SIG-M5 (cell line): ENCODE measurements at places on chromosomes 1 and 21.

GRCh38 chr21:44931501-44932407, 8.1 kb upstream of the SLX9 start:
- DNase-seq: no peak

DNA sequence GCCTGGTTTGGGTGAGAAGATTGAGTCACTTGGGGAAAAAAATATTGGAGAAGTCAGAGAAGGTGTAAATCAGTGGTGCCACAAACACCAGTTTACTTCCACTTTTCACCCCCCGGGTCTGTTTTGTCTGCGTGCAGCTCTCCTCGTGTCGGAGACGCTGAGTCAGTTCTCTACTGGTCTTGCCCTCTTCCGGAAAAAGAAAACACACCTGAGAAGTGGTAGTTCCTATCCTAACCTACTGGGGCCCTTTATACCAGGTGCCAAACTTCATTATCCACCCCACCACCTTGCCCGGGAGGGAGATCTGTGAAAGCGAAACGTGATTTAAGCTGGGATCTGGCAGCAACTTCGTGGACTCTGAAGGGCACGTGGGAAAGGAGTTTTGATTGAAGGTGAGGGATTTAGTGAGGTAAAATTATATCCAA, 855 bp upstream of the IVNS1ABP start:
- no peak for DNase-seq

DNA sequence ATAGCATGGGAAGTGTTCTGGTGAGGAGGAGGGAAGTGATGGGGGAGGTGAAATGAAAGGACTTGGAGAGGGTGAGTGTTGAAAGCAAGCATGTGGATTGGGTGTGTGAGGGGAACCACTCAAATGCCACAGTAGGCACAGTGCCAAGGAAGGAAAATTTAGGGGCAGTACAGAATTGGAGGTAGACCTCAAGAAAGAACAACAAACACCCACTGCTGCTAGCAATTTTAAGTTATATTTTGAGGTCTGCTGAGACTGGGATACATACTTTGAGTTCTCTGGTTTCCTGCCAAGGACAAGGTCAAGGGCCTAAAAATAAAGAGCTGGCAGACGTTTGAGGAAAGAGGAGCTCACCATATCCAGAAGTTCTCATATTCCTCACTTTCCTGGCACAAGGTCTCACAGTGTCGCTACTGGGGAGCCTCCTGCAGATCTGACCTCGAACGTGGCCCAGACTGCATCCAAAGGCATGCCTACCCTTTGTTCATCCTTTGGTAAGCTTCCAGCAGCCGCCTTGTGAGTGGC, 104.0 kb downstream of the BRINP2 start:
- no peak for DNase-seq

DNA sequence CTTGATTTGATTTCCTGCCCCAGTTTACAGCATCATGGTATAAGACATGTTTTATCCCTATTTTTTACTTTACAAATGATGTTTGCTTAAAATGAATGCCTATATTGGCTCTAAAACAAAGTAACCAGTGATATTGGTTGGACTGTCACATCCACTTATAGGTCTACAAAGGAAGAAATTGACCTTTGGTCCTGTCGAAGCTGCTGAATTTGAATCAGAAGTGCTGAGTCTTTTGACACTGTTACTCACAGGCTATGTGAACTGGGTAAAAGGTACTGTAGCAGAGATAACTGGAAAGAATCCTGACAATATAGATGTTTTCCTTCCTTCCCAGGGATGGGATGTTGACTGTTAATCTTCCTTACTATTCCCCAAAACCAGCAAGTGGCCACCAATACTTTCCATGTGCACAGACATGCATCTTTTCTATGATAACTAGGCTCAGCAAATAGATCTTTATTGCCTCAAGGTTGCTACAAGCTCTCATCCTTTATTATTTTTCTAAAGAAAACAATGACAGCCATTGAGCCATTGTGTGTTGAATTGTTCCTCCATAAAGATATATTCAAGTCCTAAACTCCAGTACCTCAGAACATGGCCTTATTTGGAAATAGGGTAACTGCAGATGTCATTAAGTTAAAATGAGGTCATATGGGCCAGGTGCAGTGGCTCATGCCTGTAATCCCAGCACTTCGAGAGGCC, 175.9 kb upstream of the NR5A2 start:
- no peak for DNase-seq

DNA sequence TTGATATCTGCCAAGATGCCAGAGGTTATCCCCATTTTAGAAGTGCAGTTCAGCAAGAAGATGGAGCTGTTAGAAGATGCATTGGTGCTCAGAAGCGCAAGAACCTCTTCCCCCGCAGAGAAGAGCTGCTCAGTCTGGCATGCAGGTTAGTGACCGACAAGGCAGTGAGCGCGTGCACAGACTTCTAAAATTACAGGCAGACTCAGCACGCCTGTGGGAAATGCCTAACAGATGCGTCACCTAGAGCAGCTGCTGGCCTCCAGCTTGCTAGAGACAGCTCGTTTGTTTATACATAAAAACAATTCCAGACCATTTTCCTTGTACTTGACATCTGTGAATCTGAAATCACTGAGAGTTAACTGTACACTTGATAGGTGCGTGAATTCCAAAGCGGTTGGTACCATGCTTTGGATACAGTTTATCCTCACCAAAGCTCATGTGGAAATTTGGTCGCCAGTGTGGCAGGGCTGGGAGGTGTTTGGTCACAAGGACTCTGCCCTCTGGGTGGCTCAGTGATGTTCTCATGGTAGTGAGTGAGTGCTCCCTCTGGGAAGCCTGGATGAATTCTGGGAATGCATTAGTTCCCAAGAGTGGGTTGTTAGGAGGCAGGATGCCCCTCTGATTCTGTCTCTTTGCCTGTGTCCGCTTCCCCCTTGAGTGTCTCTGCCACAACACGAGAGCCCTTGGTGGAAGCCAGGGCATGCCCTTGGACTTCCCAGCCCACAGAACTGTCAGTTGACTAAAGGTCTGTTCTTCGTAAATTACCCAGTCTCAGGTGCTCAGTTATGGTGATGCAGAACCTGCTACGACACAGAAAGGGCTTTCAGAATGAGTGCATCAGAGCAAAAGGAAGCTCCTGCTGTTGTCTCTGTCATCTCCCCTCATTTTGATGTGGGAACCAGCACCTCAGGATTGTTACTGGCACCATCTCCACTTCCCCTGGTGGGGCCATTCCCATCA, 24.4 kb downstream of the SNAP47 start:
- no peak for DNase-seq

- DNase-seq: no peak
Observed at GRCh38 chr21:33441489-33442477, 38.0 kb downstream of the TMEM50B start.

DNA sequence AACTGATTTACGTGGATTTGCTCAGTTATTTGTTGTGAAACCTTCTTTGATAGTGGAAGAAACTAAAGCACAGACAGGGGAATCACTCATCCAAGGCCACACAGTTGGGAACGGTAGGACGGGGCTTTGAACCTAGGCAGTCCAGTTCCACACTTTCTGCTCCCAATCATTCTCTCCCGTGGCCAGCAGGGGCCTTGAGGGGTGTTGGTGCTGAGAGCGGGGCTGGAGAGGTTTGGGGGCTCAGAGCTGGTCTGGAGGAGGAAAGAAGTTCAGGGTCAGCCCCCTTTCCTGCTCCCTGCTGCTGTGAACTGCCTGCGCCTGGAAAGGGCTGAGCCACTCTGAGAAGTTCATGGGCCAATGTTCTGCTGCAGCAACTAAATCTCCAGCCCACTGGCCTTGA, 31.4 kb upstream of the ACTL8 start:
- DNase-seq: no peak

DNA sequence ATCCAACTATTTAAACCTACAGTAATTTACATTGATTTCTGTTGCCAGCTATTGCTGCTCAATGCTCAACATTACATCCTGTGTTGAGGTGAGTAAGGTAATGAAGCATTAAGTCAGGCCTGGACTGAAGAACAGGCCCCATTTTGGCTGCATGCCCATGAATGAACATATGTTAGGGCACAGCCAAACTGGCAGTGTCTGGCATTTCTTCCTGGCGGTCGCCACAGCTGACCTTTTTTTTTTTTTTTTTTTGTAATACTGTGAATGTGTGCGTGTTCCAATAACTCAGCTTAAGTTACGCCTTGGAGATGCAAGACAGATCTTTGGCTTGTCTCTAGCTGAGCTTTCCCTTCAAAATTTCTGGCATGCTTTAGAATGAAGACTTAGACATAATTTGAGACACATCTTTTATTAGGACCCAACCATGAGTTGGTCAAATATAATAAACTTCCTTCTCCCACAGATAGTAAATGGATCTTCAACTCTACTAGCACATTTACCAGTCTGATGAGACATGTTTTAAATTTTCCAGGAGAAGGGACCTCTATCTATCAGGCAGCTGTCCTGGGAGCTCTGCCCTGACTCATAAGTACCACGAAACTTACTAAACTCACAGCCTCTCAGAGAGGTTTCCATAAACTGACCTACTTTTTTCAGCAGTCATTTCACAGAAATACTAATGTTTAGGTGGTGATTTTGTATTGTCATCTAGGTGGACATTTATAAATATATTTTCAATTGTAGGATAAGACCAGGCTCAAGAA, 341.1 kb upstream of the RUNX1 start:
- no peak for DNase-seq

- DNase-seq: no peak
Observed at GRCh38 chr1:39508857-39509305, 17.4 kb downstream of the BMP8A start.

GRCh38 chr1:45001011-45001481, 10.1 kb downstream of the HECTD3 start:
- no peak for DNase-seq

DNA sequence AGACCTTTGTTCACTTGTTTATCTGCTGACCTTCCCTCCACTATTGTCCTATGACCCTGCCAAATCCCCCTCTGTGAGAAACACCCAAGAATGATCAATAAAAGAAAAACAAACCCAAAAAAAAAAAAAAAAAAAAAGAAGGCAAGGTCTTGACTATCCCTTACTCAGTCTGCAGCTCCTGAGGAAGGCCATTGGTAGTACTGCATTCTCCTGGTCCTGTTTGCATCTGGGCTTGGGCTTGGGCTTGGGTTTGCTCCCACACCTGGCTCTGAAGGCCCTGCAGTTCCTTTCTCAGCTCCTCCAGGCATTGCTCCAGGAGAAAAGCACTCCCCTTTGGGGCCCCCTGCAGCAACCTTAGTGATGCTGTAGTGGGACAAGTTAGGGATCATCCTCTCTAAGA, 1.6 kb downstream of the CCDC163 start:
- no peak for DNase-seq

- no peak for DNase-seq
Observed at GRCh38 chr21:45994086-45994661, 12.6 kb downstream of the COL6A1 start.

DNA sequence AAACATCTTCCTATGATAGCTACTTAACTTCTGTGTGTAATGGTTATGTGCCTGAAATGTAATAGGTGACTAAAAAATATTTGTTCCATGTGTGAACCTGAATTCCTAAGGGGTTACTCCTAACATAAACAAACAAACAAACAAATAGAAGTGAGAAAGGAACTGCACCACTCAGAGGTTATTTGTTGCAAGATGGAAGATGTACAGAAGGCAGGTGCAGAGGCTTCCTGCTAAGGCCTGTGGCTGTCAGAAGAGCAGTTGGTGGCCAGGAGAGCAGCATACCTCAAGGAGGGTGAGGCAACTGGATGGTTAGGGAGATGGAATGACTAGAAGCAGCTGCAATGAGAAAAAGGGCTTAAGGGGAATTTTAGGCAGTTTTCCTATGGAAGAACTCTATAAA, 940.6 kb downstream of the TTLL7 start:
- DNase-seq: no peak

DNA sequence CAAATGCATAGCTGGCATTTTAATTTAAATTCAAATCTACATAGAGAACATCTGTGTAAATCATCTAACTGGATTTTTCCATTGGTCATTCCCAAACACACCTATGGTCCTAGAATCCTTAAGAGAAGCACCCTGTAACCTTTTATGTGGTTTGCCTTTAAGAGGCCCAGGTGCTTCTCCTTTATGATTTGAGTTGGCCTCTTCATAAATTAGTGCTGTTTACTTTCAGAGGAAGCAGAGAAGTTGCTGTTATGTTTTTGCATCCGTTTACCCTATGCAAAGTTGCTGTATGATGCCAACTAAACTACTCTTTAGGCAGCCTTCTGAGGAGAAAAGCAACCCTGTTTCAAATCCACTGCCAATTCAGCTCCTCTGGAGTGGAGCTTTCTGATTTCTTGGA, 193.8 kb downstream of the HS2ST1 start:
- no peak for DNase-seq

DNA sequence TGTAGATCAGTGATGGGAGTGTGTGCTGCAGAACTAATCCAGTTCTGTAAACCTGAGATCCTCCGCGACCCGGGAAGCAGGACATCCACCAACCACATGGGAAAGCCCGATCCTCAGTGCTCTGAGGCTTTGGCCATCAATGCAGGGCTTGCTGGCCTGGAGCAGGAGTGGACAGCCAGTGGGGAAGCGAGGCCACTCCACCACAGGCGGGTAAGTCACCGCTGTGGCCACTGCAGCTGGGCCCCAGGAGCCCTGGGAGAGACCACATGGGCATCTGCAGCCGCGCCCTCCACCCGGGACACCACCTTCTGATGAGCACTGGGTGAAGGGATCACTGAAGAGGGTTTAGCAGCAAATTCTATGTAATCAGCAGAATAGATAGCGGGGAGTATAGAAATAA, 811 bp downstream of the KRTAP12-1 start:
- no peak for DNase-seq

DNA sequence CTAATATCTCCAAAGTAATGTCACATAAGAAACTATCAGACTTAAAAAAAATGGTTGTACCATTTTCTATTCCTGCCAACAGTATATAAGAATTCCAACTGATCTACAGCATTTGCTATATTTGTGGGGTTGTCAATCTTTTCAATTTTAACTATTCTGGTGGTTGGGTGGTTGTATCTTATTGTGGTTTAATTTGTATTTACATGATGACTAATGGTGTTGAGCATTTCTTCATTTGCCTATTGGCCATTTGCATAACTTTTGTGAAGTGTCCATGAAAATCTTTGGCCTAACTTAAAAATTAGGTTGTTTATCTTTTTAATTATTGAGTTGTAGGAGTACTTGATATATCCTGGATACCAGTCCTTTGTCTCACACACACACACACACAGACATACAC, 26.2 kb upstream of the LRP8 start:
- DNase-seq: no peak

DNA sequence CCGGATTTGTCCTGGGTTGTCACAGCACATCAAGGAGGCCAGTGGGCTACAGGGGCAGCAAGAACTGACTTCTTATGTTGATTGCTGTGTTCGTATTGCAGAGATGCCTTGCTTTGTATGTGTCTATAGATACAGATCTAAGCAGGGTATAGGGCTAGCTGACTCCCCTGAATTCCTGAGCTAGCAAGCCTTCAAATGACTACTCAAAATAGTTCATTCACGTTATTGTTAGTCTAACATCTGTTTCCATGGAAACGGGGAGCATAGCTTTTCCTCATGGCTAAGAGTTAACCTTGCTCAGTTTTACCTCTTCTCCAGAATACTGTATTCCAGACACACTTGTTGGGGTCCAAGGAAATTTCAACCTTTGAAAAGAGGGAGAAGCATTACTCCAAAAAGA, 24.1 kb downstream of the TRIM45 start:
- DNase-seq: no peak
